Endodermal cell (in vitro differentiated cells): ENCODE measurements at places on chromosomes 12 and 14.

DNA sequence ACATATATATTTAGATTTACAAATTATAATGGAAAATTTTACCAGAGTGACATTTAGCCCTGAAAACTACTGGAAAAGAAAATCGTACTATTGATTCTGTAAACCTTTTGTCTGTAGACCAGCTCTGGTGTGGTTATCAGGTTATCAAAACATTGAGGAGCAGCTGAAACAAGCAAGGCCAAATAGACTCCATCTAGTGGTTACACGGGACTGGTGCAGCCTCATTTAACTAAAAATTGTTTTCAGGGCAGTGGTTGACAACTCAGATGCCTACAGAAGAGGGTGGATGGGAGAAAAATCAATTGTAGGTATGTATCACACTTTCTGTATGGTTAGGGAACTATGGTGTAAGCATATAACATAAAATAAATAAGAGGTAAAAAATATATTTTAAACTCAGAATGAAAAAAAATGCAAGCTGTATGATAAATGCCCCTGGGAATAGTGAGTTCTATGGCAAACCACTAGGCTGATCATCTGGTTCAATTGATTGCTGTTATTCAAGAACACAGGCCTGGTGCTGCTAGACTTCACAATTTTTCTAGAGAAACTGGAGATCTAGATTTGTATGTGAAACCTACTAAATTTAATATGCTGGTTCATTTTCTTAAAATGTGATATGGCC, 51.2 kb downstream of the ACSS3 start:
- H3K27ac ChIP-seq: no peak overlapping the region
- peaks cover 5% of the 10 kb centered on the region for H3K36me3 ChIP-seq
- H3K27me3 ChIP-seq: no peaks in the 10 kb centered on the region
- no peak overlapping the region for H3K4me3 ChIP-seq
- peak; percentile 80 for DNase-seq
- peaks cover 3% of the 10 kb centered on the region for H3K4me1 ChIP-seq

DNA sequence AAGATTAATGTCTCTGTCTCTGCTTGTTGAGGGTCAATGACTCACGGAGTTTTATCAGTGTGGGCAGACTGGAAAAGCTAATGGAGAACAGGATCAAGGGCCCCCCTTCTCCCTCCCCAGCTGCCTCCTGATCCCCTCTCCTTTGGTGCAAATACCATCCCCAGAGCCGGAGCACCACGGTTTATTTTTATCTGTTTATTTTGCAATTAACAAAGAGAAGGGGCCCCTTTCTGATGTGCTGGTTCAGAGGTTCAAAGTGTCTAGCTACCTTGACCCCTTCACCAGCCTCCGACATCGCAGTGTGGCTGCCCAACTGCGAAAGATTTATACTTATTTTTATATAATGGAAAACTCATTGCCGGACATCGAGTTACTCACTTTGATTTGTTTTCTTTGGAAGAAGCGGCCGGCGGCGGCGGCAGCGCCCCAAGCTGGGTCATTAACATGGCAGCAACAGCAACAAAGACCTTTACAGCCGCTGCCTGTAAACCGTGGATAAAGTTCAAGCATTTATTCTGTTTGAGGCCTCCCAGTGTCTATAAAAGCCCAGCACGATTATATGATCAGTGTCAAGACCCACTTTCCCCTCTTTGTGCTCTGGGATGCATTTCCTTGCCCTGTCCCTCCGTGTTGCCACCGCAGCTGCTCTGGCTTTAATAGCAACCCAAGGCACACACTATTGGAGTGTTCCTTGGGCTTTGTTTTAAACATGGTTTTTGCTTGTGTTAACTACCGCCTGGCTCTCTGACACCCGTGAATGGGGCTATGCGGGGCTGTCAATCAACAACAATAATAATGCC, 47.4 kb upstream of the PARP11 start:
- peak overlapping the region; percentile 97 for H3K27ac ChIP-seq
- no peaks in the 10 kb centered on the region for H3K36me3 ChIP-seq
- H3K4me1 ChIP-seq: peaks cover 6% of the 10 kb centered on the region
- peaks cover 43% of the 10 kb centered on the region for H3K27me3 ChIP-seq
- H3K4me3 ChIP-seq: no peak overlapping the region
- DNase-seq: no peak

DNA sequence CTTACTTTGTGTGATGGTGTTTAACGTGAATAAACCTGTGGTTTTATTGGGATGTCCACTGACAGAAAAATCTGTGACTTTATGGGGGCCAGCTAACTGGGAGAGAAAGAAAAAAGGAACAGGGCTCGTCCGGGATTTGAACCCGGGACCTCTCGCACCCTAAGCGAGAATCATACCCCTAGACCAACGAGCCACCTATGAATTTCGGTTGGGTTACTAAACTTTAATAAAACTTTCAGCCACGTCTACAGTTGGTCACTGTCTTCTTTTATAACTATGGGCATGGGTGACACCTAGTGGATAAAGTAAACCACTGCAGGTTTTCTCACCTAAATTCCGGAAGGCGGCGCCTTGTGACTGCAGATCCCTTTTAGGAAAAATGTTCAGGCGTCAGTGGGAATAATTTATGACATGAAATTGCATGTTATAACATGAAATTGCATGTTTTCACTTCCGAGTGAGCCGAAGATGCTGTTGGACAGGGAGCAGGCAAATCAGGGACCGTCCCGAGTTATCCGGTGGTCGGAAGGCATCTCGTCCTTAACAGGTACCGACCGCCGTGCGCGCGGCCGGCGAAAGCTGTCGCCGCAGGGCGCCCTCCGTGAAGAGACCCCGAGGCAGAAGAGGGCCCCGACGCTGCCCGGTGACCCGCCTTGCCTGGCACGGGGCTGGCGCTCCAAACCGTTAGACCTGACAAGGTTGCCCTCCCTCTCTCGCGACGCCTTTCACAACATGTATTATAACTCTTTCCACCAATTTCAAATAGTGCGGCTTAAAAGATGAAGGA, 18.2 kb upstream of the RNASE12 start:
- peak; percentile 91 for DNase-seq
- no peaks in the 10 kb centered on the region for H3K27me3 ChIP-seq
- peak overlapping the region; percentile 97 for H3K4me3 ChIP-seq
- H3K27ac ChIP-seq: no peak overlapping the region
- no peaks in the 10 kb centered on the region for H3K4me1 ChIP-seq
- H3K36me3 ChIP-seq: no peaks in the 10 kb centered on the region

DNA sequence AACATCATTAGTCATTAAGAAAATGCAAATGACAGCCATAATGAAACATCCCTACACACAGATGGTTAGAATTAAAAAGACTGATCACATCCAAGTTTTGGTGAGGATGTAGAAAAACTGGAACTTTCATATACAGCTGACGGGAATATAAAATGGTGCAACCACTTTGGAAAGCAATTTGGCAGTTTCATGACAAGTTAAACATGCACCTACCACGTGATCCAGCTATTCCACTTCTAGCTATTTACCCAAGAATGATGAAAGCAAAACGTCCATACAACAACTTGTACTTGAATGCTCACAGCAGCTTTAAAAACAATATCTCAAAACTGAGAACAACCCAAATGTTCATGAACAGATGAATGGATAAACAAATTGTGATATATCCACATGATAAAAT, 77.9 kb upstream of the AVPR1A start:
- H3K36me3 ChIP-seq: no peaks in the 10 kb centered on the region

DNA sequence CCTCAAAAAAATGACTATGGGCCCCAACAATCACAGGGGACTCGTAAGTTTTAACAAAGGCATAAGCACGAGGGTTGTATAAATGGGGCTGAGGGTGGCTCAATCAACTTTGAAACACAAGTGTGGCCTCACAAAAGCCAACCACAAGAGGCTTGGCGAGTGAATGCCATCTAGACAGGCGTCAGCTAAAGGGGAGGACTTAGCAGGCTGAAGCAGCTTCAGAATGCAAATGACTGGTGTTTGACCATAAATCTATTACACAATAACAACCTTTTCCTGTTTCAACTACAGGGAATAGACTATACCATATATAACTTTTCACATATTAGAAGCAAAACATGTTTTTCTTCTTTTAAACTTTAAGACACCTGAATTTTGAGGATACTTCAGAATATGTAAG, 777.9 kb downstream of the FSCB start:
- H3K27me3 ChIP-seq: no peaks in the 10 kb centered on the region
- H3K4me3 ChIP-seq: no peak overlapping the region
- no peak overlapping the region for H3K27ac ChIP-seq
- H3K4me1 ChIP-seq: no peaks in the 10 kb centered on the region
- DNase-seq: no peak
- no peaks in the 10 kb centered on the region for H3K36me3 ChIP-seq

DNA sequence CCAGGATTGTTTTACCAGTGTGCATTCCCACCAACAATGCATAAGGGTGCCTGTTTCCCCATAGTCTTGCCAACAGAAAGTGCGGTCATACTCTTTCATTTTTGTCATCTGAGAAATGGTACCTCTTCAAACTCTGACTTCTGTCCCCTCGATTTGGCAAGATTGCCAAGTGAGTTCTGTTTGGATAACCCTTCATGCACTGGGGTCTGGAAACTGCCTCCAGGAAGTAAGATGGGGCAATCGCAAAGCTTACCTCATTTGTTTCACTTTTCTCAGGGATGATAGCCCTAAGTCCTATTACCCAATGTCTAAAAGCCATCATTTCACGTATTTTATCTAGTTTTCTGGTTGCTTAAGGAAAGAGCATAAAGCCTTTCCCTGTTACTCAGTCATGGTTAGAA, 28.6 kb upstream of the NR1H4 start:
- H3K27me3 ChIP-seq: no peaks in the 10 kb centered on the region
- H3K27ac ChIP-seq: no peak overlapping the region
- no peaks in the 10 kb centered on the region for H3K36me3 ChIP-seq
- DNase-seq: no peak

- no peaks in the 10 kb centered on the region for H3K27me3 ChIP-seq
- DNase-seq: no peak
- no peak overlapping the region for H3K4me3 ChIP-seq
- H3K4me1 ChIP-seq: peaks cover 9% of the 10 kb centered on the region
- H3K36me3 ChIP-seq: no peaks in the 10 kb centered on the region
Measured at GRCh38 chr14:99564256-99564925, 39.6 kb downstream of the CCDC85C start.

DNA sequence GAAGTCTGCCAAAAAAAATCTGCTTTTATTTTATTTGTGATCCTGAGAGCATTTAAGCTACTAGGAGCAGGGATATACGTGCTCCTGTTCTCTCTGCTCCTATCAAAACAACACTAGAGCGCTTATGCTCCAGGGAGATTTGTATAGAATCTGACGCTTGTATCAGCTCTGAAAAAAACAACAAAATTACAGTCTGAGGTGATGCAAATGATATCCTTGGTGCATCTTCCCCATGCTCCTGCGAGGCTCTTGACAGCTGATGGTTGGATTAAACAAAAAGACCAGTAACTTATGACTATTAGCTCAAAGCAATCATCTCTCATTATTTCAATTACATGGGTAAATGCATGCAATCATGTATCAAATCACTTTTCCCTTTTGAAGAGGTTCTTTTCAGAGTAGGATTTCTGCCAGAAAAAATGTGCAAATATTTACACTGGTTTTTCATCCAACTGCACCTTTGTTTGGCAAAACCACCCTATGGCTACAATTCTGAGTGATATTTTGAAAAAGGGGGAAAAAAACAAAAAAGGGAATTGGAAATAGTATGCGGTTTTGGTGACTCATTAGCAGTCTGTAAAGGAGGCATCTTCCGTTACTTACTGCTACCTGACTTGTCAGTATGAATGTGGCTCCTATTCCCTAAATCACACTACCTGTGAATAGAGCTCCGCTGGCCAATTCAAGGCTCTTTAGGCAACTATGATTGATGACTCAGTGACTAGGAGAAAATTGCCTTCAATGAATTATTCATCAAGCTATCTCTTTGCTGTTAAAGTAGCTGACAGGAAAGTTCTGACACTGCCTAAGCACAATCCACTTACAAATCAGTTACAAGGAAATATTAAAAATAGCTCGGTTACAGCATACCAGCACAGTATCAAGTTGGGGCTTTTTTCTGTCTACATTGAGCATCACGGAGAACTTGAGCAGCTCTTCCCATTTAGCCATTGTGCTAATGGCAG, 450.0 kb downstream of the FOXG1 start:
- no peak overlapping the region for H3K4me3 ChIP-seq
- H3K27me3 ChIP-seq: no peaks in the 10 kb centered on the region
- H3K4me1 ChIP-seq: no peaks in the 10 kb centered on the region
- DNase-seq: no peak
- peak overlapping the region; percentile 25 for H3K27ac ChIP-seq
- H3K36me3 ChIP-seq: no peaks in the 10 kb centered on the region

- no peak overlapping the region for H3K27ac ChIP-seq
- peaks cover 2% of the 10 kb centered on the region for H3K4me1 ChIP-seq
- H3K4me3 ChIP-seq: no peak overlapping the region
Measured at GRCh38 chr12:77124767-77125166, 59.4 kb upstream of the E2F7 start.

DNA sequence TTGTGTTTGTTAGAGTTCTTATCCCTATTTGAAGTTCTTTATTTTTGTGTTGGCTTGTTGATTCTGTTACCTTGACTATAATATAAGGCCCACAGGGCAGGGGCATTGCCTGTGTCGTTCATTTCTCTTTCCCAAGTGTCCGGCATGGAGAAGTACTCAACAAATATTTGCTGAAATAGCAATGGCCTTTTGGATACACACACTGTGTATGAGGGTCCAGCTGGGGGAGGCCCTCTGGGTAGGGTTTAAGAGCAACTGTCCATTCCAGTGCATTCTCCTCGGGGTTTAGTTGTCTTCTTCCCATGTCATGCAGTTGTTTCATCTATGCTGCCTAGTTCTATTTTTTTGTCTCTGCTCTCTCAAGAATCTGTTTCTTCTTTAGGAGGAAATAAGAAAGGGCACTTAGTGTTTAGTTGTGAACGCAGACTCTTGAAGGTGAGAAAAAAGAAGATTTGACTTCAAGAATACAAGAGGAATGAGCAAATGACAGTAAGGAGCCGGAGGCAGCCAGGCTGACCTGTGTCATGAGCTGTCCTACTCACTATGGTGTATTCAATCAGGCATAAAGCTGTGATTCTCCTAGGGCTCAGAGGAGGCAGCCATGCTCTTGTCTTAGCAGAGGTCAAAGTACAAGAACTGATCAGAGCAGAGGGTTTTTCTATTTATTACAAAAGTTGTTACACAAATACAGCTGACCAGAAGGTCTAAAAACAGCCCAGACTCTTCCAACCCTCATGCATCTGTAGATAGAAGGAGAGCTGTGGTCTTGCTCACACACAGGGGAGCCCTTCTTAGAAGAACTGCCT, 10.2 kb downstream of the ERG28 start:
- H3K4me1 ChIP-seq: peaks cover 17% of the 10 kb centered on the region
- H3K27ac ChIP-seq: no peak overlapping the region
- no peak overlapping the region for H3K4me3 ChIP-seq
- H3K36me3 ChIP-seq: peaks cover 61% of the 10 kb centered on the region

- H3K27me3 ChIP-seq: no peaks in the 10 kb centered on the region
- H3K4me1 ChIP-seq: no peaks in the 10 kb centered on the region
- DNase-seq: no peak
- peak overlapping the region; percentile 83 for H3K27ac ChIP-seq
- no peaks in the 10 kb centered on the region for H3K36me3 ChIP-seq
- H3K4me3 ChIP-seq: no peak overlapping the region
Measured at GRCh38 chr12:14403711-14404196, 38.3 kb downstream of the ATF7IP start.

GRCh38 chr12:122381021-122381420, 41.4 kb downstream of the CLIP1 start:
- H3K27me3 ChIP-seq: no peaks in the 10 kb centered on the region
- H3K4me3 ChIP-seq: no peak overlapping the region
- DNase-seq: no peak
- peaks cover 38% of the 10 kb centered on the region for H3K36me3 ChIP-seq

GRCh38 chr14:90553921-90554336, 157.1 kb downstream of the CALM1 start:
- no peaks in the 10 kb centered on the region for H3K27me3 ChIP-seq
- no peak overlapping the region for H3K4me3 ChIP-seq
- H3K4me1 ChIP-seq: peaks cover 12% of the 10 kb centered on the region
- no peak overlapping the region for H3K27ac ChIP-seq
- no peaks in the 10 kb centered on the region for H3K36me3 ChIP-seq
